LHCN-M2 (cell line): ENCODE measurements at places on chromosomes 1 and 21.

DNA sequence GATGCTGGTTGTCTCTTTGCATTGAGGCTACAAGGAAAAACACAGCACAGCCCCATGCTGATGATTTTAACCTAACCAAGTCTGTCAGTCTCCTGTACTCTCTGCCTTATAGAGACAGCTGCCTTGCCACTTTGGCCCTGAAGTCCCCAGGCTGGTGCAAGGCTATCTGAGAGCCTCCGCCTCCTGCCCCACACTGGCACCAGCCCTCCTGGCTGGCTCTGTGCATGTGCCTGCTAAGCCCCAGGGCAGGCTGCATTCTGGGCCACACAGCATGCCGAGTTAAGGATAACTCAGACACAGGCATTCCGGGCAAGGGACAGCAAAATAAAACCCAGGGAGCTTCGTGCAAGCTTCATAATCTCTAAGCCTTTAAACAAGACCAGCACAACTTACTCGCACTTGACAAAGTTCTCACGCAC lies 910 bp downstream of the RUNX1 start:
- DNase-seq, result peak; percentile 63

DNA sequence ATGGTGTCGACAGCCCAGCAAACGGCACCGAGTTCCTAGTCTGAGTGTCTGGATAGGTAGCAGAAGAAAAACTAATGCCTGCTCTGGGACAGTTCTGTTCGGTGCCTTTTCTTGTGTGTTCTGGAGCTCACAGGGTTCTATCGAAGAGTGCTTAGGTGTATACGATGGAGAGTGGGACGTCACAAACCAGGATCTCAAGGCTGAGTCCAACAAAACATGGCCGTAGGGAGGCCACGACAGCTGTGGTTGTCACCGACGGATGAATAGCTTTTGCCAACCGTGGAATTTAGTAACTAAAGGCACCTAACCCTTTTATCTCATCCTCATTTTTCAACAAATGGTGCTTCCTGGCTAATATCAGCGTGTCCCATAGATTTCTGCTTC lies 635 bp upstream of the SYNJ1 start:
- no peak for DNase-seq

GRCh38 chr1:38962560-38962959 lies 20.9 kb upstream of the RHBDL2 start:
- peak; percentile 56 for DNase-seq

- DNase-seq, result peak; percentile 2
Observed at GRCh38 chr1:228782662-228783417, 47.6 kb downstream of the RHOU start.
